ENCODE measurements at places on chromosomes 5 and 9.

DNA sequence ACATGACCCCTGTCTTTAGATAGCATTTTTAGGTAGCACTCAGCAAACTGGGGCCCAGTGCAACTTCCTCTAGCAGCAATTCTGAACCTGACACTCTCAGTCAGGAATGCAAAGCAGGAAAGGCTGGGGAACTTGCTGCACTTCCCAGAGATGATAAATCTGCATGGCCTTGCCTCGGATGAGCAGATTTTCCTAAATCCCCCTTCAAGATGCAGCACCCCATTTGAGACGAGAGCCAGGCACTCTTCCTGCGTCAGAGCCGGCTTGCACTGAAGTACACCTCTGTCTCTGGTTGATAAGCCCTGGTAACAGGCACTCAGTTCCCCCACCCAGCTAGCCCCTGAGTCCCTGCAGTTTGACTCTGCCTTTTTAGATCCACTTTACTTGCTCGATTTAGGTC, 296.7 kb upstream of the PANK3 start:
- DNase-seq, result no peak

DNA sequence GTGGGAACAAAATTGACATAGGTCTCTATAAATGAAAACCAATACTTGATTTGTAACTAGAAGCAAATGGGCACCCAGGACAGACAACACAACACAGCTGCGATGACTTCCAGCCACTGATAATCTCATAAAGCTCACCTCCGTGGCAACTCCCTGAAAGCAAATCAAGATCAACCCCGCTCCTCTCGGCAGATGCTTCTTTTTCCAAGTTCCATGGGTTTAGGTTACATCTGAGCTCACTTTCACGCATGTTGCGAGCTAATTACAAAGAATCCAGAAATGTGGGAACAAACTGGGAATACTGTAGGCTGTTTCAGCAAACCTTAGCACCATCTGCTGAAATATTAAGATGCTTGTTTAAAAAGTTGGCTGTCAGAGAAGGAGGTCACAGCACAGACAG, 153.9 kb downstream of the ELAVL2 start:
- DNase-seq, result no peak

DNA sequence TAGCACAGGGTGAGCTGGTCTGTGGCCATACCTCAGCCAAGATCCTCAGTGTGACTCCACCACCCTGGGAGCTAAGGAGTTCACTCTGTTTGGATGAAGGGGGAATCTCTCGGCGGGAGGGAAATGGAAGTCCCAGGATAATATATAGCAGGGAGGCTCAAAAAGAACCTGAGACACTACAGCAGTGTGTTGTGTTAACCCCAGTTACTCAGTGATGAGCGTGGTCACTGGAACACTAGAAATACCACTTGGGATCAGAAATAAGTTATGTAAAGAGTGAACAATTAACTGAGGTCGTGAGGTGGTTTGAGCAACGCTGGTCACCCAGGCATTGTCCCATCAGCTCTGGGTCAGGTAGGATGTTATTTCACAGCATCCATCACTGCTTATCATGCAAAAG, 59.3 kb upstream of the ADAMTS16 start:
- DNase-seq, result no peak

- no peak for DNase-seq
Observed at GRCh38 chr9:92983984-92984589, 36.8 kb downstream of the FGD3 start.

GRCh38 chr9:71692337-71692736, 76.0 kb downstream of the CEMIP2 start:
- peak; percentile 81 for DNase-seq

GRCh38 chr5:92064993-92065392, 681.9 kb upstream of the ARRDC3 start:
- no peak for DNase-seq

- DNase-seq, result peak; percentile 75
Observed at GRCh38 chr9:111731928-111732327, 62.8 kb downstream of the SHOC1 start.

- DNase-seq, result no peak
Observed at GRCh38 chr5:10567121-10567591, 3.3 kb downstream of the ANKRD33B start.

DNA sequence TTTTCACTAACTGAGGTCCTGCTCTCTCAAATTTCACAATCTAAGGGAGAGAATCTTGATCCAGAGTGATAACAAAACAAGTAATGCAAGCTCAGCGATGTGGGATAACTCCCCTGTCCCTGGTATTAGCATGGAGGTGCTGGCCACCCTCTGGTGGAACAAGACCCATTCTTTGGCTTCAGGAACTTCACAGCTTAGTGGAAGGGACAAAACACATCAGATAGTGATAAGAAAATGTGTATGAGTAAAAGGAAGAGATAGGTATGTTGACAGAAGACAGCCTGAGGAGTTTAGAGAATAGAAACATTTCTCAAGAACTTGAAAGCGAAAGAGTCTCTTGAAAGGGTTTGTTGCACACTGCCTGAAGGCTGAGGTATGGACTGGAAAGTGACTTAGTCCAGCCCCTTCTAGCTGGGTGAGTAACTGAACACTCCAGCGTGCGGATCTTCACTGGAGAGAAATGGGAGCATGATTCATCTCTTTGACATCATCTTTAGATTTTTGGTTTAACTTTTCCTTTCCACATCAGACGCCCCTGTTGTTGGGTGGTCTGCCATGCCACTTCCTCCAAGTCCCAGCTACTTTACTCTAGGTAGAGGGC, 25.4 kb upstream of the ZSWIM6 start:
- peak; percentile 96 for DNase-seq

DNA sequence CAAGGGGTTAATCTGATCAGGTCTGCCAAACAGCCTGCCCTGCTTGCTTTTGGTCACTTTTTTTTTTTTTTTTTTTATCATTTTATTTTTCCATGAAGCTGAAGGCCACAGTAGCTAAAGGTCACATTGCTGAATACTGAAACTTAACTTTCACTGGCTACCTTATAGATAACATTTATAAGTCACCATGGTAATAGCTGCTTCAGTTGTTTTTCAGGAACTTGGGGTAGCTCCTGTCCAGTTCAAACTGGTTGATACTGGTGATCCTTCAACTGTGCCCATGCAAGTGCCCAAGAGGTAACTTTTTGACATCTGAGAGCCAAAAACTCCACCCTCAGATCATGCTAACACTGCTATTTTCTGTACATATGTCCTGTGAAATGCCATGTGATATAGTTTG, 68.3 kb upstream of the RGS7BP start:
- peak; percentile 4 for DNase-seq

DNA sequence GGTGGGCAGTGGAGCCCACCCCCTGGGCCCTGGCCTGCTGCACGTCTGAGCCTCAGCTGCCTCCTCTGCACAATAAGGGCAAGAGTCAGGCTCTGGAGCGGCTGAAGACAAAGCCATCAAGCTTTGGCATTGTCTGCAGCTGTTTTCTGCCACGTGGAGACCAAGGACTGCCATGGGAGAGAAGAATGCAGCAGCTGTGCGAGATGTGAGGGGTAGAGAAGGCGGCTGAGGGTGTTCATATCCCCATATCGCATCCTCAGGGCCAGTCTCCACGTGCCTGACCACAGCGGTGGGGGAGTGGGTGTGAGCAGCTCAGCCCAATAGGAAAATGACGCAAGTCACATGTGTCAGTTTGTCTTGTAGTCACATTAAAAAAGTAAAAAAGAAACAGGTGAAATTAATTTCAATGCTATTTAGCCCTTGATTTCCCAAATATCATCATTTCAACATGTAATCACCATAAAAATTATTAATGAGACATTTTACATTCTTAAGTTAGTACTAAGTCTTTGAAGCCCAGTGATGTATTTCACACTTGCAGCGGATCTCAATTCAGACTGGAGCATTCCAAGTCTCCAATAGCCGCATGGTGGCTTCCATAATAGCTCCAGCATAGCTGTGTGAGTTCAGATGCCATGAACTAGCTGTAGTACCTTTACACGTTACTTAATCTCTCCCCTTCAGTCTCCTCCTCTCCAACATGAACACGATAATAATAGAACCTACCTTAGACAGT, 6.6 kb downstream of the C1QTNF2 start:
- no peak for DNase-seq

DNA sequence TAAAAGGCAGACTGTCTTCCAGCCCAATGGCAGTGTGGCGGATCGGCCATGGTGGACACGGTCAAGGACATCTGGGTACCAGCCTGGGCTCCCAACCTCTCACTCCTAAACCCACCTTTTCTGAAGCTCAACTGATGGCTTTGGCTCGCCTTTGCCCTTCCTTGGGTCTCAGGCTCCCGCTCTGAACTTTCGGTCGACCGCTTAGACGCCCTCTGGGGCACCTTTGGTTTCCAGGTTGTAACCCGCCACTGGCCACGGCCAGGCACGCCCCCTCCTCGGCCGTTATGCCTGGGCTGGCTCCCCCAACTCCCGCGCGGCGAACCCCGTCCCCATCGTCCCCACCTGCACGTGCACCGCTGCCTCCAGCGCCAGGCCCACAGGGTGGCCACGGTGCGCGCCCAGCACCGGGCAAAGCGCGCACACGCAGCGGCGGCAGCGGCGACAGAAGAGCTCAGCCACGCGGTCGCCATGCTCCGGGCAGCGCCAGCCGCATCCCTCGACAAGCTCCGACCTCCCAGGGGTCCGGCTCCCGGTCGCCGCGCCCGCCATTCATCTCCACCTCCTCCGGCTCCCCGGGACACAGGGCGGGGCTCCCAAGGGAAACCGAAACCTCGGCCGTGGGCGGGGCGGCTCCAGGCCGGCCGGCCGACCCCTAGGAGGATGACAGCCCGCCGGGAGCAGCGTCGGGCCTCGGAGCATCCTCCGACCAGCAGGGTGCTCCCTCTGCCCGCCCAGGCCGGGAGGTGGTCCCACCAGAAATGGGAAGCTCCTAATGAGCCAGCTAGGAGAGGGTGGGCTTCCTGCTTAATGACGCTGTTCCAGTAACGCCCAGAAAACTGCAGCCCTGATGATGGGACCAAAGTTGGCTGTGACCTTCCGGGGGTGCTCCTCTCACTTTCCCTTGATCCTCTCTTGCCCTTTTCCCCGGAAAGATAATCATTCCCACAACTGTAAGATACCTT, at the start of gene TRIM14:
TRIM14 (minus strand) TSS at position 583 of the 962 bp plus-strand sequence; CDS start at position 549, 34 bp downstream.
- DNase-seq, result peak; percentile 70

DNA sequence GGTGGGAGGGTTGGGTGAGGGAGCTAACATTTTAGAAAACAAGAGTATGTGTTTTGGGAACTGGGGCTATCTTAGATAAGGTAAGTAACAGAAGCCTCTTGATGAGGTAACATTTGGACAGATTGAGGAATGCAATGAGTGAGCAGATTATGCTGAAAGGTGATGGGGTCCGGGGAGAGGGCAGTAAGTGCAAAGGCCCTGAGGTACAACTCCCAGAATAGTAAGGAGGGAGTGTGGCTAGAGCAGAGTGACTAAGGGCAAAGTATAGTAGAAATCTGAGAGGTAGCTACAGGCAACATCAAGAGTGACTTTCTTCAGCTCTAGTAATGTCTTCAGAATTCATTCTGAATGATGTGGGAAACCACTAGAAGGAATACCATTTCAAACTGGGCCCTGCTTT, 38.9 kb upstream of the FBXL17 start:
- no peak for DNase-seq

GRCh38 chr9:134033516-134034214, 8.4 kb downstream of the BRD3OS start:
- DNase-seq, result no peak

DNA sequence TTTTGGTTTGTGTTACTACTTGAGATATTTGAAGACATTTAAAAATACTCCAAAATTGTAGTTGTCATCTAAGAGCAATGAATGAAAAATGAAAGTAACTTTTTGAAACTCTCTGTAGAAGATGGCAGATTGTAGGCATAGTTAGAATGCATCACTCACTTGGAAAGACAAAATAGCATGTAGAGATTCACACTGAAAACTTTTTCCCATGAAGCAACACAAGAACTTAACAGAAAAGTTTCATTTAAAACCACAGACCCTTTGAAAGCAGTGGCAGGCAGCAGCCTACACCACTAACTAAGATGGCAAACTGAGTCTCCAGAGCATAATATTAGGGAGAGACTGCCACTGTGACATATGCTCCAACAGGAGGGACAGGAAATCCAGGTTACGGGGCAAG, 18.9 kb upstream of the FAM174A start:
- DNase-seq, result no peak

- peak; percentile 40 for DNase-seq
Observed at GRCh38 chr5:54581831-54582548, 64.4 kb downstream of the SNX18 start.

- peak; percentile 81 for DNase-seq
Observed at GRCh38 chr5:36200513-36200912, 41.2 kb downstream of the NADK2 start.

- peak; percentile 76 for DNase-seq
Observed at GRCh38 chr9:34430843-34431437, 27.4 kb downstream of the FAM219A start.

DNA sequence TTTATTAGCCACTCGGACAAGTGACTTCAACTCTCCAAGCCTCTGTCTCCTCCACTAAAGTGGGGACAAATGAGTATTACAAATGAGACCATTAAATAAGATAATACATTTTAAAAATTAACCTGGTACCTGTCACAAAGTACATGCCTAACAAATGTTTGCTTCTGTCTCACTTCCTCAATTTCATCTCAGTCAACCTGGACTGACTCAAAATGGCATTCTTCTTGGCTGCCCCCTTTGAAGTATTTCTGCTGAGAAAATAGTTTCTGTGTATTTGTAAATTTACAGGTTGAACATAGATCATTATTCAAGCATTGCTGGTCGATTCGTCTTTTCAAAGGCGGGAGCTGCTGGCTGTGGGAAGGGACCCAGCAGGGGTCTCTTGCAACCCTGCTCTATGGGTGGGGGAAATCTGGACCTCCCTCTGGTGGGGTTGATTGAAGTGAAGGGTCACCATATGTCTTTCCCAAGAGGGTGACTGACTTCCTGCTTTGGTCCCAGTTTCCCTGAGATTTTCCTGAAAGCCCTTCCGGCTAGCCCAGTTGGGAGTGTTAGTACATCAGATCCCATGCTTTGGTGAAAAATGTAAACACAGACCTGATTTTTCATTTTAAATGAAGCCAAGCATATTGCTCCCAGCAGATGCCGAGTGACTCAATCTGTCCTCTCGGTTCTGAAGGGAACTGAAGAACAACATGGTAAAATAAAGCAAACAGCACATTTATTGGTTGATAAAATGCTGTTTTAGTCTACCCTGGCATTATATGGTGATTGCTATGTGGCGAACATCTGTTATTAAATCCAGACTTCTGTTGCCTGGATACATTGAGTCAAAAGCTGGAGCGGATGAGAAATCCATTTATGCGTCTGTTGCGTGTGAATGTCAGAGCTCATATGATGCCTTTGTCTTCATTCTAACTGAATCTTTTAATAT, 73.0 kb downstream of the KCNIP1 start:
- peak; percentile 28 for DNase-seq

- no peak for DNase-seq
Observed at GRCh38 chr9:95077766-95078370, 239.6 kb downstream of the FANCC start.

DNA sequence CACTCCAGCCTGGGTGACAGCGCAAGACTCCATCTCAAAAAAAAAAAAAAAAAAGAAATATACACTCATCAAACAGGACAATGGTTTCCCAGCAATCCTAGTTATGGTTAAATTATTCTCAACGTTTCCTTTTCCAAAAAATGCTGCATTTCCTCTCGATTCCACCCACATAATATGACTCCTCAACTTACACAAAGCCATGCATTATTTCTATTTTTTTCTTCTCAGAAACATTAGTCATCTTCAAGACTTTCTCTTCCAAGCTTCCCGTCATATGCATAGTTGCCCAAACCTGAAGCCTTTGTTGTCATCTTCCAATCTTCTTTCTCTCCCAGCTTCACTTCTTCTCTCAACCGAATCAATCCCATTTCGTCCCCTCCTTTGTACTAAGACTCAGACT, 61.4 kb upstream of the RANBP6 start:
- peak; percentile 17 for DNase-seq

GRCh38 chr5:172714491-172715420, 56.2 kb downstream of the DUSP1 start:
- DNase-seq, result peak; percentile 62

GRCh38 chr5:161098516-161098915, 246.5 kb upstream of the ATP10B start:
- DNase-seq, result no peak

All from iris pigment epithelial cell (primary cell).